SW480 (cell line): ENCODE measurements at places on chromosomes 1 and 21.

DNA sequence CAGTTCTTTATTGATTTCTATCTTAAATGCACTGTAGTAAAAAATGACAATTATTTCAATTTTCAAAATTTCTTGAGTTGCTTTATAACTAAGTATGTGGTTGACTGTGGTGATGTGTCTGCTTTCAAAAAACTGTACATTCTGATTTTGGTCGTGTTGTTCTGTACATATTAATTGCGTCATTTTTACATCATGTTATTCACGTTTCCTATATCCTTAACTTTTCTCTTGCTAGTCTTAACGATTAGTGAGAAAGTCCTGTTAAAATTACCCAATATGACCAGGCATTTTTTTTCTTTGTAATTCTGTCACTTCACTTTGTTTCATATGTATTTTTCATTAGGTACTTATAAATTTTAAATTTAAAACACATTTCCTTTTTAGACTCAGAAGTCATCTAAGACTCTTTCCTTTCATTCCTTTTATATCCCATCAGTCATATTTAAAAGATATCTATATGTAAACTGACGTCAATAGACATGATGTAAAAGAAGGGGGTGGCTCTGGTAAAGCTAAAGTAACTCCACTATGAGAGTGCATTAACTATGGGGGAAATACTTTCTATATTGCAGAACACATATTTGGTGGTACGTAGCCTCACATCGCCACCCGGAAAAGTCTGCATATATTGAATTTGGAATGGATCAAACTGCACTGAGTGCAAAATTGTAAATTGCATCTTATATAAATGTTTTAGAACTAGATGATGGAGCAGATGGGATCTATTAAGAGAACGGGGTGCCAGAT is 1.1 kb upstream of the COA6 start:
- DNase-seq = no peak

DNA sequence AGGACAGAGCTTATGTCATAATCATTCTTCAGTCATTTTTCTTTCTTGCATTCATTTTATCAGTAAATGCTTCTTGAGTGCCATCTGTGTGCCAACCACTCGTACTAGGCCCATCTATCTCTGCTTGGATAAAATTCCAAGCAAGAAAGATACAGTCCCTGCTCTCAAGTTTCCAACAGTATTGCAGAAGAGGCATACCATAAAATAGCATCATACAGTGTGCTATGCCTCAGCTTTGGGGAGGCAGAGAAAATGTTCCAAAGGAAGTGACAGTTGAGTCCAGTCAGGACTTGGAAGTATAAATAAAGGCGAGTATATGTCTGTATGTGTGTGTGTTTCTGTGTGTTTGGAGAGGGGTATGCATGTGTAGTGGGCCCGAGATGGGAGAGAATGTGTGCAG is 113.4 kb upstream of the HOOK1 start:
- no peak for DNase-seq

DNA sequence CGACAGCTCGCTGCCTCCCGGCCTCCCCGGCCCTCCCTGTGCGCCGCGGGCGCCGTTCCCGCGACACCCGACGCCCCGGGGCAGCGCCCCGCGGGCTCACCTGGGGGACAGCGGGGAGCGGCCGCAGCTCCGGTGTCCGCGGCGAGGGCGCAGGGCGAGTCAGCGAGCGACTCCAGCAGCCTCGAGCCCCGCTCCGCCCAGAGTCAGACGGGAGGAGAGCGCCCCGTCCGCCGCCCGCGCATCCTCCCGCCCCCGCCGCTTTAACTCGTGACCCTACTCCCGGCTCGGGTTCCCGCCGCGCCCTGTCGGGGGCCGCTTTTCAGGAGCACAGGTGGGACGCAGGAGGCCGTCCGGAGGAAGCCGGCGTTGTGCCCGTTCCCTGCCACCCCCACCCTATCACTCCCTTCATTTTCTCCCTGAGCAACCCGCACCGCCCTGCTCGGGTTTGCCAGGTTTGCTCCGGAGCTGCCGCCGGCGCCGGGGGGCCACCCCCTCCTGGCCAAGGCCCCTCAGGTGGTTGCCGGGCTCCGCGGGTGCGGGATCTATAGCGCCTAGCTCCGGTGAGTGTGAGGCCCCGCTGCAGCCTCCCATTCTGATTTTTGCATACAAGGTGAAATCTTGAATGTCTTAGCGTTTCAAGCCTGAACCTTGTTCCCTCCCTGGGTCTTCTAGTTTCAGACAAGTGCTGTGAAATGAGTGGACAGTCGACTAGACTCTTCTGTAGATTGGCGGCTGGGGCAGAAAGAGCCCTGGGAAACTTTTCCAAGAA is at the start of gene MCOLN3:
Gene MCOLN3, minus strand, starts transcription at position 205 of the 769 bp plus-strand sequence. CDS start 3,140 bp downstream, outside the sequence.
- peak; percentile 72 for DNase-seq

GRCh38 chr1:175848329-175848728 is 104.9 kb upstream of the TNR start:
- no peak for DNase-seq

DNA sequence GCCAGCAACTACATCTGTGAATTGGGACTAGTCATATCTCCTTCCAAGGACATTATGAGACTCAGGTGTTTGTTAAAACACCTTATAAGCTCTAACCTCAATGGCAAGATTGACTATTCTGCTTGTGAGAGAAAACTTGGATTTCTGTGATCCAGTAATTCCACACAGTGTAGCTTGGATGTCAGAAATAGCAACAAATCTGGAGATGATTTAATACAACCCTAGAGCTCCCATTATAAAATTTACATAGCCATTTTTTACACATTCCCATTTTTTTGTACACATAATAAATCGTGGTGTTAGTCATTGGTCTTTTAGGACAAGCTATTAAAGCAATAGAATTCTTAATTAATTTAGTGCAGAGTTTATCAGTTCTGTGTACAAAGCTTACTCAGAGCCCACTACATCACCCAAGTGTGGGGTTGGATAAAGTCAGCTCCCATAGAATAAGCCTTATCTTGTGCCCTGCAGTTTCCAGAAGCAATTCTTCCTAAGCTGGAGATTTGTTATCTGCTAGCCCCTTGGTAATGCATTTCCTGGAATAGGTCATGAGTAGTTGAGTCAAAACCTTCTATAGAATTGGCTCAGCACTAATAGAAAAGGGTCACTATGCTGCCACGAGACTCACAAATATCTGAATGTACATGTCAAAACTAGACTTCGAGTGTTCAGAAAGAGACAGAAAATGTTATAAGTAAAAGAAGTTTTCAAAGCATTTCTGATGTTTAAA is 434.0 kb upstream of the RUNX1 start:
- DNase-seq = no peak

- no peak for DNase-seq
These were observed 60.9 kb downstream of the LMO4 start for GRCh38 chr1:87389546-87389945.

DNA sequence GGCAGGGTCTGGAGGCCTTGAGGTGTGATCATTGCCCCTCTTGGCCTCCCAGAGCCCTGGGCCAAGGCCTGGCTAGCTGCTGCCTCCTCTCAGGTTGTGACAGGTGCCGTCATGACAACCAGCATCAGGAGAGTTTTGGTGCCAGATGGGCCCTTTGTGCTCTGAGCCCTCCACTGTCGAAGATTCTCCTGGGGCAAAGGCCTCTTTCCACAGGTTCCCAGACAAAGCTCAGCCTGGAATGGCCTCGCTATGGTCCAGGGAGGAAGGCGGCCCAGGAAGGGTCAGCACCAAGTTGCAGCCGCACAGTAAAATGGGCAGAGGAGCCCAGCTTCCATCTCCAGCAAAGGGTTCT is 78.4 kb downstream of the ALPL start:
- DNase-seq = no peak

DNA sequence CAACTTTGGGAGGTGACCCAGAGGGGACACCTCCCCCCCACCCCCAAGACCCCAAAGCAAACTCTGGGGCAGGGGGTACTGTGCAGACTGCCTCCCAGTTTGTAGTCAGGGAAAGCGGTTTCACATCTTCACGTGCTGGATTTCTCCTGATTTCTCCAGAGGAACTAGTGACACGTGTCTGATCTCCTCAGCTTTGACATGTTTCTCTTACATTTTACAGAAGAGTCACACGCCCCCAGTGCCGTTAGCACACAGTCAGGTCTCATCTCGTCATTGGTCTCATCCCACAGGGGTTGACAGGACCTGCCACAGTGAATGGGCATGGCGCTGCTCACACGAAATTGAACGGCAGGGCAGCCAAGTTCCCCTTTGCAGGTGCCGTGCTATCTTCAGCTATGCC is 11.8 kb downstream of the PDPN start:
- no peak for DNase-seq

DNA sequence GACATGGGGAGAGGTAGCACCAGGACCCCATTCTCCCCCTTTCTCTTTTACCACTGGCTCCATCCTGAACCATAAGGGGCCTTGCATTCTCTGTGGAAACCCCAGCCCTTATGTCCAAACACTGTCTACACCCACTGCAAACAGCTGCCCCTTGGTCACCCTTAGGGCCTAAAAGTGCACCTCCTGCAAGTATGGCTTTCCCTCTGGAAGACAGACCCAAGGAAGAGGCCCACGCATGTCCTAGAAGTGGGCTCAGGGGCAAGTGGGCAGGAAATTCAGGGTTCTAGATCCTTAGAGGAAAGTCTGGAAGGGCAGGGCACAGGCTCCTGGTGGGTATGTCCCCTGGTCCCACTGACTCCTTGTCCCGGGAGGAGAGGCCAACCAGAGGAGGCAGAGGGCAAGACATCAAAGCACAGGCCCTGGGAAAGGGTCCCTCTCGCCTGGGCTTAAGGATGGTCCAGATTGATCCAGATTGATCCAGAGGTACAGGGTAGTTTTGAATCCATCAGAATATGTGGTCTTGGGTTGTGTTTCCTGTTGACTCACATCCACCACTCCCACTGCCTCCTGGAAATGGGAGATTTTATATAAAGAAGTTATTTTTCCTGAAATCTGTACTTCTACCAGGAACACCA is 150.9 kb downstream of the GRIK3 start:
- DNase-seq = no peak

DNA sequence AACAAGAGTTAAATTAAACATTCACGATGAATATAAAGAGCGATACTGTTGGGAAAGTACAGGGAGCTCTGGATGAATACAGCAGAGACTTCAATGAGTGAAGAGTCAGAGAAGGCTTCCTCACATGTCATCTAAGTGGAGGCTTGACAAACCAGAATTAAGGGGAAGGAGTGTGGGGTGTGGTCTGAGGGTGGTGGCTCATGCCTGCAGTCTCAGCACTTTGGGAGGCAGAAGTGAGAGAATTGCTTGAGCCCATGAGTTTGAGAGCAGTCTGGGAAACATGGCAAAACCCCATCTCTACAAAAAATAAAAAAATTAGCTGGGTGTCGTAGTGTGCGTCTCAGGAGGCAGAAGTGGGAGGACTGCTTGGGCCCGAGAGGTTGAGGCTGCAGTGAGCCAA is 8.7 kb downstream of the SDHB start:
- no peak for DNase-seq

GRCh38 chr1:247440001-247440620 is 17.8 kb downstream of the OR2B11 start:
- no peak for DNase-seq

DNA sequence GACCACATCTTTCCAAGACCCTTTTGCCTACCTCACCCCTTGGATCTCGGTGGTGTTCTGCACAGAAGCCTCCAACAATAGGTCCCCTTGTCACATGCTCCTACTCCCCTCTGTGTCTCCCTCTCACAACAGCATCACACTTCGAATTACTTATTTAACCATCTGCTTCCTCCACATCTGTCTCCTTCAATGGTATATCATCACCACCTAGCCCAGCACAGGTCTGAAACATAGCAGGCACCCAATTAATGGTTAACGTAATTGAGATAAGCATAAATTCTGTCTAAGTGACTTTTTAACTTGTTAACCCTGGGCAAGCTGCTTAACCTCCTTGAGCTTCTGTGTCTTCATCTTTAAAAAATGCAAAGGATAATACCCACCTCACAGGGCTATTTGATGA is 100.3 kb upstream of the BARHL2 start:
- DNase-seq = no peak

DNA sequence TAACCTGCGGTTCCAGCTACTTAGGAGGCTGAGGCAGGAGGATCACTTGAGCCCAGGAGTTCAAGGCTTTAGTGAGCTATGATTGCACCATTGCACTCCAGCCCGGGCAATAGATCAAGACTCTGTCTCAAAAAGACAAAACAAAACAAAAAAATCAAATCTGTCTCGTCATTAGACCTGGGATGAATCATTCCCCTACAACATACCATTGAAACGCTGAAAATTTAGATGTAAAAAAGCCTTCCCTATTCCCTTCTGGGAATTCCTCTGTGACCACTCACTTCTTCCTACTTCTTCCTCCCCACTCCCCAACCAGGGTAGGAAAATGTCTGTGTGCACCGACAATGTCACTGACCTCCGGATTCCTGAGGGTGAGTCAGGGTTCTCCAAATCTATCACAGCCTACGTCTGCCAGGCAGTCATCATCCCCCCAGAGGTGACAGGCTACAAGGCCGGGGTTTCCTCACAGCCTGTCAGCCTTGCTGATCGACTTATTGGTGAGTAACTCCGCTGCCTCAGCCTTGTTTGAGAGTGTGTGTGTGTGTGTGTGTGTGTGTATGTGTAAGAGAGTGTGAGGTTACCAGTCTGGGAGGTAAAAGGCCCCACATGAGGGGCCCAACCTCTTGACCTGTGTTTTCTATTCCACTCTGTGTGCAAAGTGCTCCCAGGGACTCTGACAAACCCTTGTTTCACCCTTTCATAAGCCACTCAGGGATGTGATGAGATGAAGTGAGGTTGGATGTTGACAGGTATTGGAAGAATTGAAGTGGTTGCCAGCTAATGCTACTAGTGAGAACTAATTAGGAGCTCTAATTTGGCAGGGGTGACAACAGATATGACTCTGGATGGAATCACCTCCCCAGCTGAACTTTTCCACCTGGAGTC is 16.3 kb upstream of the SARS1 start:
- peak; percentile 69 for DNase-seq

GRCh38 chr1:109901141-109901523 is 9.5 kb upstream of the CSF1 start:
- no peak for DNase-seq

GRCh38 chr21:27268290-27268689 is 301.4 kb upstream of the ADAMTS5 start:
- DNase-seq = no peak

DNA sequence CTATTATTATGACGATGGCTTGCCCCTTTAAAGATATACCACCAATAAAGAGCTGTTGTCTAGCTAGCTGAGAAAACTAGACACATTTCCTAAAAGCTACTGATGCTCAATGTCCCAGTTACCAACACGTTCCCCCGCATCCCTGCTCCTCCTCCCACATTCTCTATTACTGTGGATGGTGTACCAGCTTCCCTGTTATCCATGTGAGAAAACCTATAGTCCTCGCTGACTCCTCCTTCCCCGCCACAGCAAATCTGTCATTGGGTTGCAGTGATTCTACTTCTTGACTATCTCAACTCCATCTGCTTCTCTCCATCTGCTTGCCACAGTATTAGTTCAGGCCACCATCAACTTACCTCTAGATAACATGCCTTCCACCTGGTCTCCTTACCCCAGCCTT is 337.5 kb downstream of the KCNH1 start:
- DNase-seq = no peak

GRCh38 chr1:96926176-96926575 is 204.6 kb downstream of the PTBP2 start:
- DNase-seq = no peak

DNA sequence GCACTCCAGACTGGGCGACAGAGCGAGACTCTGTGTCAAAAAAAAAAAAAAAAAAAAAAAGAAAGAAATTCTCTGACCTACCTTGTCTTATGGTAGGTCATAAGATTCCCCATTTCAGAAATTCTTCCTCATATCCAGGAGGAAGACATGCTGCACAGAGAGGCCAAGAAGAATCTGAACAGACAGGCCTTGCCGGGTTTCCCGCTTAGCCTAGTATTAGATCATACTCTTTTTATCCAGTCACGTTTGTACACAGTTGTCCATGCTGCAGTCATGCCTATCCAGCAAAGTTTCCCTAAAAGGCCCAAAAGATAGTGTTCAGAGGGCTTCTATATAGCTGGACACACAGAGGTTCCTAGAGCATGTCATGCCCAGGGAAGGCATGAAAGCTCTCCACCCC is 93.6 kb upstream of the CHODL start:
- DNase-seq = no peak
